Lower lobe of right lung (tissue), 2 donors: ENCODE measurements at places on chromosomes 13 and 19. TPM values are rescaled to one million over a fixed set of nuclear protein-coding genes. Genes with fewer than 3 reads are reported as not detected.

DNA sequence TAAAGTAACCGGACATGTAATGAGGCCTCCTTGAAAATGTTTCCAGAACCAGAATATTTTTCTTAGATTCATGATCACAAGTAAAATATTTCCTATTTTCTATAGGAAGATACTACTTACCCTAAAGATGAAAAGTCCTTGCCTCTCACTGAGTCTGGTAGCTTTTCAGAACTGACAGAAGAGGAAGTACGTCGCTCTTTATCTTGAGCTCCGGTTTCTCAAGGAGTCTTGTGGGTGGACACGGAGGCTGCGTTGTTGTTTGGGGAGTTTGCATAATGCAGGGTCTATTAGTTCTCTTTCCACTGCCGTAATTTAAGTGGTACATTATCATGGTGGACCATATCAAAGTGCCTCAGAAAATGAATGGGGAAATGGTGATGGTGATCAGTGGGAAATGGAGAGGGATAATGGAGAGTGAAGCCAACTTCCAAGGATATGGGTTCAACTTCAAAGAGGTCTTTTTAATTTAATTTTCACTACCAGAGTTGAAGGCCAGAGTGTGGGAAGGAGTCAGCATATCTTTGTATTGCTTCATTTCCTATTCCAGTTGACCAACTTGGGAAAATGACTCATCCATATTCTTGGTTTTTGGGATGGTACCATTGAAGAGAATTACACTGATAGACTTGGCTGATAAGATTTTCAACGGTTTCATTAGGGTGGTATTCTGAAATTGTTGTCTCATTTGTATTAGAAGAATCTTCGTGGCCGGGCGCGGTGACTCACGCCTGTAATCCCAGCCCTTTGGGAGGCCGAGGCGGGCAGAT lies 23.4 kb downstream of the MBD3L2B start:
- peaks cover 6% of the 10 kb centered on the region for H3K27me3 ChIP-seq
- H3K36me3 ChIP-seq = no peaks in the 10 kb centered on the region
- H3K27ac ChIP-seq = no peak overlapping the region
- DNase-seq = no peak

- no peak overlapping the region for H3K4me3 ChIP-seq
- H3K36me3 ChIP-seq = no peaks in the 10 kb centered on the region
- H3K4me1 ChIP-seq = no peaks in the 10 kb centered on the region
- H3K27me3 ChIP-seq = no peaks in the 10 kb centered on the region
- DNase-seq = peak; percentile 13
Measured at GRCh38 chr13:112669881-112670499, 19.8 kb upstream of the ATP11A start.

The OLFM4 gene
- not detected for total RNA-seq

- no peaks in the 10 kb centered on the region for H3K27me3 ChIP-seq
- peaks cover 51% of the 10 kb centered on the region for H3K4me1 ChIP-seq
- H3K36me3 ChIP-seq = no peaks in the 10 kb centered on the region
- peak overlapping the region; percentile 80 for H3K4me3 ChIP-seq
Measured at GRCh38 chr19:18414504-18415177, 4.6 kb upstream of the SSBP4 start.

The TMIGD2 gene
- total RNA-seq = 1.7 TPM

DNA sequence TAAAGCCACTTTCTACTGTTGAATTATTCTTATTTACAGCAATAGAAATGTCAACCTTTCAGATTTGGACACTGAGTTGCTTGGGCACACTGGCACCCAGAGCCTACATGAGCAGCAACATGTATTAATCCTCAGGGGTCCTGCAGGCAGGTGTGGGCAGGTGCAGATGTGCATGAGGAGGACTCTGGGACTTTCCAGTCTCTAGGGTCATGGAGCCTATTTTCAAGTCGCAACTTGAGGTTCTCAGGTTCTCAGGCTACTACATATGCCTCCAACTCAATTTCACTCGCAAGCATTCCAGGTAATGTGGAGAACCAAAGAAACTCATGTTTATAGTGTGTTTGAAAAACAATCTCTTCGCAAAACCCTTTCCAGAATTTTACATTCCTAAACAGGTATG lies 73.2 kb downstream of the STARD13 start:
- H3K4me3 ChIP-seq = no peak overlapping the region
- no peaks in the 10 kb centered on the region for H3K27me3 ChIP-seq
- H3K27ac ChIP-seq = no peak overlapping the region
- H3K36me3 ChIP-seq = no peaks in the 10 kb centered on the region
